Upper lobe of left lung (tissue), 6 donors: ENCODE measurements at places on chromosomes 1 and 21. TPM values are rescaled to one million over a fixed set of nuclear protein-coding genes. Genes with fewer than 3 reads are reported as not detected.
A peak's percentile ranks its signal among the peaks of the same experiment; 100 is the strongest.

DNA sequence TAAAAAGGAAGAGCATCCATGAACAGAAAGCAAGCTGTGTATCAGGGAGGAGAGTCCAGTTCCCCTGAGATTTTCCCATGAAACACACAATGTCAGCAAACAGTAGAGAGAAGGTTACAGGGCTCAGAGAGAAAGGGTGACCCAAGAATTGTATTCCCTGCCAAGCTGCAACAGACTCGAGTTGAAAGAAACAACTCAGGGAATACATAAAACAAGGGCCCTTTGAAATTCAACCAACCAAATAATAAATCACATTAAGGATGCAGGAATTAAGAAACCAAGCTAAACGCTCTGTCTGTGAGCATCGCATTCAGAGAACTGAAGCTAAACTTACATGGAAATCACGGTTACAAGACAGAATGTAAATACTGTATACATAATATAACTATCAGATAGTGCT is 20.2 kb downstream of the S100A16 start:
- H3K4me3 ChIP-seq, result no peak overlapping the region
- DNase-seq, result no peak
- no peak overlapping the region for H3K27ac ChIP-seq
- no peaks in the 10 kb centered on the region for H3K4me1 ChIP-seq
- no peaks in the 10 kb centered on the region for H3K27me3 ChIP-seq
- H3K36me3 ChIP-seq, result no peaks in the 10 kb centered on the region

- no peak overlapping the region for H3K27ac ChIP-seq
- H3K4me1 ChIP-seq, result no peaks in the 10 kb centered on the region
- H3K36me3 ChIP-seq, result no peaks in the 10 kb centered on the region
- no peaks in the 10 kb centered on the region for H3K27me3 ChIP-seq
- DNase-seq, result peak; percentile 58
- no peak overlapping the region for H3K4me3 ChIP-seq
Measured at GRCh38 chr21:44531606-44532564, 8.1 kb downstream of the KRTAP10-1 start.

GRCh38 chr1:29900712-29901111 is 664.4 kb downstream of the PTPRU start:
- H3K36me3 ChIP-seq, result no peaks in the 10 kb centered on the region
- no peaks in the 10 kb centered on the region for H3K27me3 ChIP-seq
- no peak overlapping the region for H3K27ac ChIP-seq
- H3K4me3 ChIP-seq, result no peak overlapping the region

GRCh38 chr1:197673292-197673691 is 102.0 kb downstream of the DENND1B start:
- no peak overlapping the region for H3K27ac ChIP-seq
- H3K27me3 ChIP-seq, result no peaks in the 10 kb centered on the region
- H3K36me3 ChIP-seq, result no peaks in the 10 kb centered on the region
- DNase-seq, result no peak

GRCh38 chr1:117897551-117897950 is 31.9 kb downstream of the GDAP2 start:
- no peak overlapping the region for H3K4me3 ChIP-seq
- no peaks in the 10 kb centered on the region for H3K4me1 ChIP-seq
- no peak for DNase-seq
- no peak overlapping the region for H3K27ac ChIP-seq

- no peak for DNase-seq
- peak overlapping the region; percentile 89 for H3K27ac ChIP-seq
- peaks cover 12% of the 10 kb centered on the region for H3K4me1 ChIP-seq
- H3K4me3 ChIP-seq, result peak overlapping the region; percentile 46
- peaks cover 6% of the 10 kb centered on the region for H3K36me3 ChIP-seq
Measured at GRCh38 chr1:89023026-89023425, 360 bp upstream of the GBP3 start.

GRCh38 chr1:227887697-227888403 is 59.9 kb downstream of the WNT9A start:
- H3K27ac ChIP-seq, result peak overlapping the region; percentile 78
- peak overlapping the region; percentile 43 for H3K4me3 ChIP-seq
- no peak for DNase-seq
- H3K36me3 ChIP-seq, result no peaks in the 10 kb centered on the region

- H3K4me3 ChIP-seq, result no peak overlapping the region
- H3K27me3 ChIP-seq, result no peaks in the 10 kb centered on the region
- no peaks in the 10 kb centered on the region for H3K4me1 ChIP-seq
- DNase-seq, result no peak
- H3K27ac ChIP-seq, result no peak overlapping the region
- H3K36me3 ChIP-seq, result no peaks in the 10 kb centered on the region
Measured at GRCh38 chr1:199287647-199288046, 648.8 kb downstream of the PTPRC start.

CLEC20A gene
- total RNA-seq, result not detected
